Right lung (tissue), 10 donors: ENCODE measurements at places on chromosomes 7 and 10. TPM values are rescaled to one million over a fixed set of nuclear protein-coding genes. Genes with fewer than 3 reads are reported as not detected.

CCT6A gene
- polyA plus RNA-seq = 216 TPM

GRCh38 chr10:15737656-15738055, 17.9 kb upstream of the ITGA8 start:
- peak; percentile 57 for DNase-seq

DNA sequence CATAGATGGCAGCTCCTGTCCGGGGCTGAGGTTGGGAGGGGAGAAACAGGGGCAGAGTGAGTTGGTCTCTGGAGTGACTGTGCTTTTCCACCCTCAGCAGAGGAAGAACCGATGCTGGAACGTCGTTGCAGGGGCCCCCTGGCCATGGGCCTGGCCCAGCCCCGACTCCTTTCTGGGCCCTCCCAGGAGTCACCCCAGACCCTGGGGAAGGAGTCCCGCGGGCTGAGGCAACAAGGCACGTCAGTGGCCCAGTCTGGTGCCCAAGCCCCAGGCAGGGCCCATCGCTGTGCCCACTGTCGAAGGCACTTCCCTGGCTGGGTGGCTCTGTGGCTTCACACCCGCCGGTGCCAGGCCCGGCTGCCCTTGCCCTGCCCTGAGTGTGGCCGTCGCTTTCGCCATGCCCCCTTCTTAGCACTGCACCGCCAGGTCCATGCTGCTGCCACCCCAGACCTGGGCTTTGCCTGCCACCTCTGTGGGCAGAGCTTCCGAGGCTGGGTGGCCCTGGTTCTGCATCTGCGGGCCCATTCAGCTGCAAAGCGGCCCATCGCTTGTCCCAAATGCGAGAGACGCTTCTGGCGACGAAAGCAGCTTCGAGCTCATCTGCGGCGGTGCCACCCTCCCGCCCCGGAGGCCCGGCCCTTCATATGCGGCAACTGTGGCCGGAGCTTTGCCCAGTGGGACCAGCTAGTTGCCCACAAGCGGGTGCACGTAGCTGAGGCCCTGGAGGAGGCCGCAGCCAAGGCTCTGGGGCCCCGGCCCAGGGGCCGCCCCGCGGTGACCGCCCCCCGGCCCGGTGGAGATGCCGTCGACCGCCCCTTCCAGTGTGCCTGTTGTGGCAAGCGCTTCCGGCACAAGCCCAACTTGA, 2.7 kb downstream of the REPIN1 start:
- no peak for DNase-seq

- no peak for DNase-seq
Measured at GRCh38 chr7:75055155-75055554, 18.4 kb downstream of the RCC1L start.

DNA sequence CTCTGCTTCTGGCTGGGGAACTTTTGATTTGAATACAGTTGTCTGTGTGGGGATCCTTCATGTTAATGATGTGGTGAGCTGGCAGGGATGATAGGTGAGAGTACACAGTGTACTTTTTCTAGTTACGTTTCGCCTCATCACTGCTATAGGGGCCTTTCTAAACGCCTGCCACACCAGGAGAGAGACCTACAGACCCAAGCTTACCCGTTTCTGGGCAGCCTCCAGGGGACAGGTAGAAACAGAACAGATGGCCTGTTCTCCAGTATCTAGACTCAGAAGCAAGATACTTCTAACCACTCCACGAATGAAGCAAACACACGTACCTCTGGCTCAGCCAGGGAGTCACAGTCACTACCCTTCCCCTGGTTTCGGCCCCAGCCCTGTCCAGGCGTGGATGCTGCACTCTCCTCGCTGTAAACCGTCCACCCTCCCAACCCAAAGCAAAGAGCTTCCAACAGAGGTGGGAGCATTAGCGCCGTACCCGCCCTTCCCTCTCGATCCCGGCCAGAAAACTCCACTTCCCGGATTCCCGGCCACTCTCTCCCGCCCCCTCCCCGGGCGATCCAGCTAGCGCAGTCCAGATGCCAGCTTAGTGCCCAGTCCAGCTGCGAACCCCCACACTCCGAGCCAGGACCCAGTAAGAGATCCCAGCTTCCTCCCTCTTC, 1.2 kb downstream of the CCDC6 start:
- DNase-seq = peak; percentile 31

DNA sequence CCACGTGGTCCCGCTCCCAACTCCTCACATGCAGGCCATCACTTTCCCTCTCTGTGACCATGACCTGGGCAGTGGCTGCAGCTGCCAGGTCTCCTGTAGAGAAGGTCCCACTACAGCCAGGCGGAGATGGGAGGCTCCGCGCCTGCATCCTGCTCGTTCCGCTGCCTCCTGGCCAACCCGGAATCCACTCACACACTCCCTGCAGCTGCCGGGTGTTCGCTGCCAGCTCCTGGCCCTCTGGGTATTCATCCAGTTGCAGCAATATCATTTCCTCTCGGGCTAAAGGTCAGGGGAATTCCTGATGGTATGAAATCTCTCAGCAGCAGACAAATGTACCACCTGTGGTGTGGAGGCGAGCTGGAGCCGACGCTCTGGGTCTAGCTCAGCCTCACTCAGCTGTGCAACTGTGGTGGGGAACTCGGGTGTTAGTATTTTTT, 65.7 kb downstream of the TLL2 start:
- DNase-seq = no peak

DNA sequence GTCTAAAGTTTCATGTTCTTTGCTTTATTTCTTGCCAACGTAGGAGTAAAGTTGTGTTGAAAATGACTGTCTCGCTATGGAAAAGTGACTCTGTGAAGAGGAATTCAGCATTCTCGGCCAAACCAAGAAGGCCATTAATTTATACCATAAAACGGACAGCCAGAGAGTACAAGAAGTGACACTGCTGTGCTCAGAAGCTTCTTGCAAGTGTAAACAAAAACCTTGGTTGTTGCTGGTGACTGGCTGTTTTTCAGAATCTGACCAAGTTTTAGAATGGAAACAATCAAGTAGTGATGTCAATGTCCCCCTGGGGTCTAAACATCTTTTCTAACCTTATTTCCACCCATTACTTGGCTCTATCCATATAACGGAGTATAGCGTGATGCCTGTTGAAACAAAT, 201.9 kb downstream of the INHBA start:
- DNase-seq = no peak
